Stimulated activated CD4-positive, alpha-beta T cell treated with anti-CD3 and anti-CD28 coated beads, Interleukin-1b, Interleukin-23, amount 100 ng/mL, for 1 hour (primary cell): ENCODE measurements at places on chromosomes 1 and 21.

GRCh38 chr1:153348511-153349362, at the start of gene PGLYRP4:
PGLYRP4 (minus strand) TSS chr1:153348841; CDS start chr1:153347932, 909 bp downstream.
- no peak for DNase-seq

DNA sequence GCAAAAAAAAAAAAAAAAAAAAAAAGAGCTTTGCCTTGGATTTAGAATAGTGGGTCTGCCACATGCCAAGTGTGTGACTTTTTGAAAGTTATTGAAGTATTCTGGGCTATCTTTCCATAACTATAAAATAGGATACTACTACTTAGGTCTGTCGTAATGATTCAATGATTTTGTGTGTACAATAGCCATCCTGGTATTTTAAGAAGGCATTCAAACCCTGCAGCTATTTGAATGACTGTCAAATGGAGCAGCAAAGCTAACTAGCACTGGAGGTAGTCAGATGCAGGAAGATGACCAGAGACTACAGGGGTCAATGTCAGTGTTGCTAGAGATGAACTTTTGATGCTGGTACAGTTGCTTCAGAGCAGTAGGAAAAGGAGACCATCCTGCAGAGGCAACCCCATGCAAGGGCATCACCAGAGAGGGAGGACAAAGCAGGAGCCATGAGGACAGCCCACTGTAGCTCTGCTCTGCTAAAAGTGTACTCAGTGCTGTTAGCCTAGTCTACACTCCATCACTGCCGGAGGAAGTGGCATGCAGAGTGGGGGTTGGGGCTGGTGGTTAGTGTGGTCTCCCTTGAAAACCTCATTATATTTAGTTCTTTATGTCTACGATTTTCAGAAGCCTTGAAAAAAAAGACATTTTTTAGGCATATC, 29.0 kb downstream of the DUSP10 start:
- peak; percentile 47 for DNase-seq

DNA sequence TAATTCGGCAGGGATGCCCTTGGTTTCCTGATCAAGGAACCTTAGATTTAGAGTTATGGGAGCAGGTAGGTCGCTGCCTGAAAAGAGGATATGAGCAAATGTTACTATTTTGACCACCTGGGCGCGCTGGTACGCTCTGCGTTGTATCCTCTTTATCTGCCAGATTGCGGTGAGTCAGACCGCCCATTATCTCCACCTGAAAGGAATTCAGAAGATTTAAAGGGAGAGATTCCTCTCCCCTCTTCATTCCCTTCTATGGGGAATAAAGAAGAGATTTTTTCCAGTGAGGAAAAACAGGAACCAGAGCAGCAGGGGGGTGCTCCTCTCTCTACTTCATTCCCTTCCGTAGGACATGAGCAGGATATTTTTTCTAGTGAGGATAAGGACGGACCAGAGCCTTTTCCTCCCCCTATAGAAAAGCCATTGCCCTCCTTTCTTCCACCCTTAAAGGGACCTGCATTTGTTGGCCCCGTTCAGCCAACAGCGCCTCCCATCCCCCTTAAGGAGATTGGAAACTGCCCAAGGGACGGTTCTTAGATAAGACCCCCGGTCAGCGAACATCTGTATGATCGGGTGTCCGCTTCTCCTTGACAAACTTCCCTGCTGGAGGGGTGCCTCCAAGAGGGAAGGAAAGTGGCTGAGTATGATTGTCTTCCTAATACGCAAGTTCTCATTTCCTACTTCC, 34.1 kb downstream of the CLCA1 start:
- DNase-seq: no peak

DNA sequence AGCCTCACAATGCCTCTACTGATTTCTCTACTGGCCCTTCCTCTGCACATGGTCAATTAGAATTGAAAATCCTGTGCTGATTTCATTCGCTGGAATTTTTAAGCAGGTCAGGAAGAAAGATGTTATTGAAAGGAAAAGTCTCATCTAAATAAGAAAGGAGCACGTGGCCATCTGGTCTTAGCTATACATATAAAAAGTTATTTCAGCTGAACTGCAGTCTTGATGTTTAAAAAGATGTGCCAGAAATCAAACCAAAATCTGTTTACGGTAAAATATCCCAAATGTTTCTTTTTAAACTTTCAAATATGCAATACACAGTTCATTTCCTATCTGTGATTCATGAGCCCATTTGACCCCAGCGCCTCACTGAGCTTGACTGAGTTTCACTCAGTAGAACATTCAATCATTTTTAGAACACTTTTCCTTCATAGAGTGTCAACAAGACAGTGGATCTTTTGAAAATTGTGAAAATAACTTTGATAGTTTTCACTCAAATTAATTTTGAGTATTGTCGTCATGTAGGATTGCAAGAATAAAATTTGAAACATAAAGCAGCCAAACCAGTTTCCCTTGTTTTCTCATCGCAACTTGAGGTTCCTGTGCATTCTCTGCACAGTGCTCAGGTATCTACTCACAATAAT, 293.6 kb downstream of the PTPRC start:
- DNase-seq: no peak

DNA sequence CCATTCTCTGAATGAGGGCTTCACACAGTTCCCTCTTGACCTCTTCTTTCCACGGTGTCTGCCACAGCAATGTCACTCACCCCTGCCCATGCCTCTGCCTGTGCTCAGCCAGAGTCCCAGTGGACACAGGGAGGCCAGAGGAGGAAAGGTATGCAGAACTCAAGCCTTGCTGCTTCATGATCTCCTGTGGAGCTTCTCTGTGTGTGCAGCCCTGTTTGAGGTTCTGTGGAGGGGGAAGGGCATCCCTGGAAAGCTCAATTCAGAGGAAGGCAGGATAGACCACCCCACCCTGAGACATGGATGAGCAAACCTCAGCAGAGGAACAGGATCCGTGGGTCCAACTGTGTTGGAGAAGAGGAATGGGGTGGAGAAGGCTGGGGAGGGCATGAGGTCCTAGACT, 2.0 kb downstream of the HCN3 start:
- no peak for DNase-seq
